Osteoblast (primary cell): ENCODE measurements at places on chromosomes 11 and 22. TPM values are rescaled to one million over a fixed set of nuclear protein-coding genes. Genes with fewer than 3 reads are reported as not detected.

- DNase-seq, result no peak
Observed at GRCh38 chr11:118295199-118295598, 9.3 kb upstream of the CD3E start.

- no peak for DNase-seq
Observed at GRCh38 chr11:10317776-10318526, 13.1 kb downstream of the ADM start.

DNA sequence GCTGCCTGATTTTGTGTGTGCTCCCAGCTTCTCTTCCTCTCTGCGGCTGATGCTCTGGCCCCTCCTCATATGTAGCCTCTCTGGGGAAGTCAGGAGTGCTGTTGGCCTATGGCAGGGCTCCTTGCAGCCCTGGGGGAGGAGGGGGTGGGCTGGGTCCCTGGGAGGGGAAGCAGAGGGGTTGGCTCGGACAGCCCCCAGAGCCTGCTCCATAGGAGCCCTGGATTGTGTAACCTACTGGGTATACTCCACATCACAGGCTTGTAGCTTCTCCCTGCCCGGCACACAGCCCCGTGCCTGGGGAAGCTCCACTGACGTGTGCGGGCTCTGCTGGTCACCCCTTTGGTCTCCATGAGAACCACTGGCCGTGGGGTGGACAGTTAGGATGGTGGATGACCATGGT lies 113.8 kb downstream of the ST3GAL4 start:
- no peak for DNase-seq

- no peak for DNase-seq
Observed at GRCh38 chr11:73965764-73966121, 14.9 kb downstream of the DNAJB13 start.

- no peak for DNase-seq
Observed at GRCh38 chr11:117620659-117621058, 176.4 kb downstream of the DSCAML1 start.

GRCh38 chr11:69848201-69848600 lies 29.0 kb upstream of the FGF3 start:
- DNase-seq, result no peak

- DNase-seq, result no peak
Observed at GRCh38 chr11:121418625-121419114, 33.4 kb upstream of the SORL1 start.

DNA sequence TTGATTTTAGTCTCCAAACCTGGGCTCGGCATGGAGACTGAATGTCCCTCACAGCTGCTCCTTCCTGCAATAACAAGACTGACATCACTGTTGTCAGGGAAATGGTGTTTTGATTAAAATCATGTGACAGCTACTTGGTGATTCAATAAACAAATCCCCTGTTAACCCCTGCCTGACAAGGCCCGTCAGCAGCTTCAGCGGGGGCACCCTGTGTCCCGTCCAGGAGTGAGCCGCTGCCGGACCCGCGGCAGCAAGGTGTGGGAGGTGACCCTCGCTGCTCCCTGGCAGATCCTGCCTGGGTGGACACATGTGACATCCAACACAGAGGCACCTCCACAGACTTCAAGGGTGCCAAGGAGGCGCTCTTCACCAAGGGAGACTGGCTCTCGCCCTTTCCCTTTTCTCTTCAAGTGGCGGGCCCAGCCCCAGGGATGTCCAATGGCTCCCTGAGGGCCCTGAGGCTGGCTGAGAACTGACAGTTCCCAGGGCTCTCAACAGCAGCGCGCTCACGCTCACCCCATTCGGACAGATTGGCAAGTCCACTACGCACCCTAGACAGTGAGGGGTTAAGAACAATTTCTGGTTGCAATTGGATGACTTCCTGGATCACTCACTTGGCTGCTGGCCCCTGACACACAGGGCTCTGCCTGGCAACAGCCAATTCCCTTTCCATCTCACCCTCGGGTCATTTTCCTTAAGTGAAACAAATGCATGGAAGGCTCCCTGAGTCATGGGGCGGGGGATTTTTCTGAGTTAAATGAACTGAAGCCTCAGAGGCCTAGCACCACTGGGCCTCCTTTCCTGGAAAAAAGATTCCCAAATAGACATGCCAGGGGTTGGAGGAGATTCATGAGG lies 30.7 kb downstream of the PPP2R1B start:
- DNase-seq, result peak; percentile 97

DNA sequence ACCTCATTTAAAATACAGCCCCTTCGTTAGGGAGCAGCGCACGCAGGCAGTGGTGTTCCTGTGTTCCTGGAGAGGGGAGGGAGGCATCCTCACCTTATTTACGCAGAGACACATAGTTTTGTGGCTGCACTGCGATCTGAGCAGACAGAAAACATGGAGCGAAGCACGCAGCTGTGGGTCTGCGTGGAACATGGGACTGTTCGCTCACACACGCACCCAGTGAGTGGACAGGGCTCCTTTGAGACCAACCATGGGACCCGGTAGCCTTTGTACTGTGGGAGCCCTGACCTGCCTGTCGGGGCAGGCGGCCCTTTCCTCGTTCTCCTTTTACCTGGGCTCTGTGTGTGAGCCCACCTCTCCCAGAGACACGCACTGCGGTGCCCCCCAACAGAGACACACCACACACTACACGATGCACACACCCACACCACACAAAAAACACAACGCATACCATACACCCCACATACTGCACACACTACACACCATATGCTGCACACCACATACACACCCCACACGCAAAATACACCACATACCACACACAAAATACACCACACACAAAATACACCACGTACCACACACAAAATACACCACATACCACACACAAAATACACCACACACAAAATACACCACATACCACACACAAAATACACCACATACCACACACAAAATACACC lies 1245.7 kb downstream of the BRD1 start:
- no peak for DNase-seq

DNA sequence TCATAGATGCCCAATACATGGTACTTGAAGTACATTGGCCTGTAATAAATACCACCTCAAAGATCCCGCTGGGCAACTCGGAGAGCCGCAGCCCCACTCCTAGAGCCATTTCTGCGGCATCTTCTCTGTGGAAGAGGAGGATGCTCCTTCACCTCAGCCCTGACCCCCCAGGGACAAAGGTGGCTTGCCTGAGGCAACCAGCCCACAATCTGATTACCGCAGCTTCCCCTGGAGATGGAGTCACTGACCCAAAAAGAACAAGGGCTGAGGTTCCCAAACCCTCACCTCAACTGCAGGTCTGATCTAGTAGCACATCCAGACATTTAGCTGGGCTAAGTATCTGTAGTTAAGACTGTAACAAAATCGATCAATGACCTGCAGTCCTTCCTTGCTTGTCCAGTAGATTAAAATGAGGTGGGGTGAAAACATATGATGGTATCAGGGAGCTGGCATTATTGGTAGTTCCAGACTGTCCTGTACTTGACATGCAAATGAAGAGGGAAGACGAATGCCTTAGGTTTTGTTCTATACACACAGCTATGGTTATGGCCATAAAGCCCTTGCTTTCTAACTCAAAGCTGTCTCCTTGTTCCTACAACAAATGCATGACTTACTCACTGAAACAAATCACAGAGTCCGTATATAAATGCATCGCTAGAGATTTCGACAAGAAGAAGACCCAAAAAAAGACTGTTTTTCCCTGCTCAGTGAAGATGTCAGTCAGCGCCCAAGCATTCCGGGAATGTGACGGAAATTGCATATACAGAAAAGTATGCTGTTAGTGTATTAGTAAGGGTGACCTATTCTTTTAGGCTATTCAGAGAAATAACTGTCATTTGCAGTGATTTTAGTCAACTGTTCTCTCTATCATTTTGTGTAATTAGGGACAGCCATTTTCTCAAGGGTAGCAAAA lies 33.7 kb downstream of the C11orf71 start:
- DNase-seq, result peak; percentile 66

DNA sequence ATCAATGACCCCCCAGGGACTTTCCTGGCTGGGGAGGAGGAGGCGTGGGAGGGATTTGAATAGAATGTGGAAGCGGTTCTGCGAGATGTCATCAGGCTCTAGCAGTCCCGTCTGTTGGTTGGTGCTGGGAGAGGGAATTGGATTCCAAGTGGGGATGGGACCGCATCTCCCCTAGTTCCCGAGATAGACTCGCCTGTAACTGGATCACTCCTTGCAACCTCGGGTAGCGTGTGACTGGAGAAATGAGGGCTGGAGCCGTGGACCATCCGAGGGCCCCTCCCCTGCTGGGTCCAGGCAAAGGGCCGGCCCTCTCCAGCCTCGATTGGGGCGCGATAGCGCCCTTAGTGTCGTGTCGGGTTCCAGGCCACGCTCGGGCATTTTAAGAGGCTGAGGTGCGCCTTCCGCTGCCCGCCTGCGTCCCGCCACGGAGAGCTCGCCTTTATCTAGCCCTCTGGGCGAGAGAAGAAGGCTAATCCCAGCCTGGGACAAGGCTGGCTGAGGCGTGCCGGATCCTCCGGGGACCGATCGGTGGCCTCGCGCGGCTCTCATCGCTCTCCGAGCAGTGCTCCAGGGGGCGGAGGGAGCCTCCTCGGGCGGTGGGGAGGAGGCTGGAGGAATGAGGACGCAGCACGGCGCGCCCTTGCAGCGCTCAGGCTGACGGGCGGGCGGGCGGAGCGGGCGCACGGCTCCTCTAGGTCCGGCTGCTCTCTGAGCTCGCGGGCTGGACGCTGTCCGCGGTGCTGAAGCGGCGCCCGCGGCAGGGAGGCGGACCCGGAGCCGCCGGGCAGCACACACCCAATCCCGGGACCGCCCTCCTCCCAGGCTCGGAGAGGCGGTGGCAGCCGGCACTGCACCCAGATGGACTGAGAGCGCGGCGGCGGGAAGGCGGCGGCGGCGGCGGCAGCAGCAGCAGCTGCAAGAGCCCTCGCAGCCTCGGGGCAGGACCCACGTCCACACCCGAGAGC lies 107.8 kb downstream of the OSBP2 start:
- peak; percentile 97 for DNase-seq

DNA sequence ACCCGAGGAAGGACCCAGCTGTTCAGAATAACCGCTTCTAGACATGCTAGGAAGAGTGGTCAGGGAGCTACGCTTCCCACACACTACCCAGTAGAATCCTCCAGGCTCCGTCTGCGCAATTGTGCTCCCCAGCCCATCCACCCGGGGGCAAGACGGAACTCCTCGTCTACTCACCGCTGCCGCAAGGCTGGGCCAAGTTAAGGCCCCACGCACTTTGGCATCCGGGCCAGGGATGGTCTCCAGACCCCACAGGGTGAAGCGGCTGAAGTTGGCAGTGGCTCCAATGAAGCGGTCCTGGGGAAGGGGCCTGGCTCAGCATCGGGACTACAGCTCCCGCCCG lies 757 bp downstream of the RNASEH2C start:
- DNase-seq, result peak; percentile 87

GRCh38 chr11:7899418-7899817 lies 31.6 kb downstream of the OR10A6 start:
- DNase-seq, result no peak

GRCh38 chr11:71342951-71343827 lies 90.8 kb upstream of the SHANK2 start:
- peak; percentile 88 for DNase-seq

DNA sequence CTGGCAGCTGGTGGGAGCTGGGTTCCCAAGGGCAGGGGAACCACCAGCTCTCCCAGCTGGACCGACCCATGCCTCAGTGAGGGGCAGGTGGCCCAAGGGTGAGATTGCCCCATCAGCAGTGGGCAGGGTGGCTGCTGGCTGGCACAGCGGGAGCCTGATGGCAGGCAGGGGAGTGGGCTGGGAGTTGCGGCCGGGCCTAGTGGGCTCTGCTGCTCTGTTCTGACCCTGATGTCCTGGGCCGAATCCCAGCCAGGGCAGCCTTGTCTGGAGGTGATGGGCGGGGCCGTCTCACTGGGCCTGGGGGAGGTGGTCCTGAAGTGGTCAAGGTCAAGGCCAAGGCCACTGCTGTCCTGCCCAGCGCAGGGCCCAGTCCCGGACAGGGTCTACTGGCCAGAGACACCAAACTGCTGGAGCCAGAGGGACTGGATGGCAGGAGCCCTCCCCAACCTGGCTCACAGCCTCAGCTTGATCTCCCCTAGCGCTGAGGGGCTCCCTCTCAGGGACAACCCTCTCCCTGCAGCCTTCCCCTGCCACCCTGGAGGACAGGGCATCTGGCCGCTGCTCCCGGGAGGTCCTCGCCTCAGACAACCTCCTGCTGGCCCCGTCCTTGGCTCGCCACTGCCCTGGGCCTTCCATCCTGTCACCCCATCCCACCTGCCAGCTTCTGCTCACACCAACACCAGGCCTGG lies 26.5 kb upstream of the PPARA start:
- DNase-seq, result peak; percentile 87

DNA sequence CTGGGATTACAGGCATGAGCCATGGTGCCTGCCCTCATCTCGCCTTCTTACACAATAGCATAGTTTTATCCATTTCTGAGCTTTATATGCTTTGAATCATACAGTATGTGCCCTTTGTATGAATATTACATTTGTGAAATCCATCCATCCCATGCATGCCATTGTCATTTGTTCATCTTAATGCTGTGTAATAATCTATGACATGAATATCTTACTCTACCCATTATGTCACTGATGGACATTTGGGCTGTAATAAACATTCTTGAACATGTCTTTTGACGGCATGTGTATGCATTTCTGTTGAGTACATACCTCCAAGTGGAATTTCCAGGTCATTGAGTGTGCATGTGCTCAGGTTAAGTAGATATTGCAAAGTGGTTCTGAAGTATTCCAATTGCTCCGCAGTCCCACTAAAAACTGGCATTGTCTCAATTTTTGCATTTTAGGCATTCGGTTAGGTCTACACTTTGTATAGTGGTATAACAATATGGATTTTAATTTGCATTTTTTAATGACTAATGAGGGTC lies 339.3 kb upstream of the SYN3 start:
- no peak for DNase-seq

GRCh38 chr11:10461276-10461790 lies 6.3 kb downstream of the AMPD3 start:
- no peak for DNase-seq

The FAM180B gene
- not detected in 2 replicates for total RNA-seq

The LARGE2 gene
- not detected in 2 replicates for total RNA-seq

The GAL gene
- total RNA-seq, result not detected in 2 replicates

The SLC22A6 gene
- not detected in 2 replicates for total RNA-seq

The FJX1 gene
- total RNA-seq, result 10.3 and 13.8 TPM in 2 replicates

The TMEM25 gene
- 10.1 and 11.2 TPM in 2 replicates for total RNA-seq

The CASP1 gene
- 13.6 and 14.1 TPM in 2 replicates for total RNA-seq

The MAP6 gene
- 0.72 and 1.5 TPM in 2 replicates for total RNA-seq
